ENCODE measurements at places on chromosomes 11 and 22.
A peak's percentile ranks its signal among the peaks of the same experiment; 100 is the strongest.

GRCh38 chr11:72696866-72697700, 22.9 kb upstream of the PDE2A start:
- DNase-seq: no peak

DNA sequence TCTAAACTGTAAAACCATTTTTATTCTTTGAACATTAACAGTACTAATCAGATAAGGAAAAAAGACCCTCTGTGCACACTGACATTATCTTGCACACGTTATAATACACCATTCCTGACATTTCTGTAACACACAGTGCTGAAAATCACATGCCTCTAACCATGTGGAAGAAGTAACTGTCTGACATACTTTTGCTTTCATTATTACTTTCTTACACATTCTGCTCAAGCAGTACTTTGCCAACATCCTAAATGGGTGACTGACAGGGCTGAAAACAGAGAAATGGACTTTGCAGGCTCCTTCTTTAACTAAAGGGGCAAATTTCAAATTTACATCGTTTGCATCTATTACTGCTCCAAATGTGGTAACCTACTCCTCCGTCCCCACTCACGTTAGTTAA, 22.8 kb upstream of the TP53AIP1 start:
- DNase-seq: no peak

DNA sequence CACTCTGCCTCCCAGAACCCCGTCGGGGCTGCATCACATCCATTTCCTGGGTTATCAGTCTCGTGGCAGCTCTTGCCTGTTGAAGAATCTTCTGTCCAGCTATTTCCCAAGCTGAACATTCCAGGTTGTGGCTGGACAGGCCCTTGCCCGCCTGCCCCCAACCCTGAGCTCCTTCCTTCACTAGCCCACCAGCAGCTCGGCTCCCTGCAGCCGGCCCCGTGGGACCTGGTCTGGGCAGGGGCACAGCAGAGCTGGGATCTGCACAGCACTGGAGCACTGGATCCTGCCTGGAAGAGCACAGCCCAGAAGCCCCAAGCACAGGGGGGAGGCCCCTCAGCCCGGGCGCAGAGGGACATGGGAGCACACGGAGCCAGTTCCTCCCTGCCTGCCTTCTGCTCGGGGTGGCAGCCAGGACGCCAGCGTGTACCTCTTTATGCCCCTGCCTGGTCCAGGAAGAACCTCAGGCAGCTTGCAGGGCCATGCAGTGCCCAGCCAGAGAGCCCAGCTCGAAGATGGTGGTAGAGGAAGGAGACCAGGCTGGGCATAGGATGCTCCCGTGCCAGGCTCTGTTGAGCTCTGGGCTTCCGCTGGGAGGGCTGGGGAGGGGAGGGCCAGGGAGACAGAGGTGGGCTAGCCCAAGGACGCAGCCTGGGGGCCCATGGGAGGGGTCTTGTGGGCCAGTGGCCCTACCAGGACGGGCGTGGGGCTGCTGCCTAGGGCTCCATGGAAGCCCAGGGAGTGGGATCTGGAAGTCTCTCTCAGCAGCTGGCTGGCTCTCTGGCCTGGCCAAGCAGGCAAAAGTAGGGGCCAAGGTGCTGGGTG, 16.6 kb upstream of the GNB1L start:
- no peak for DNase-seq

- no peak for DNase-seq
Observed at GRCh38 chr11:96284401-96284800, 58.6 kb downstream of the MAML2 start.

DNA sequence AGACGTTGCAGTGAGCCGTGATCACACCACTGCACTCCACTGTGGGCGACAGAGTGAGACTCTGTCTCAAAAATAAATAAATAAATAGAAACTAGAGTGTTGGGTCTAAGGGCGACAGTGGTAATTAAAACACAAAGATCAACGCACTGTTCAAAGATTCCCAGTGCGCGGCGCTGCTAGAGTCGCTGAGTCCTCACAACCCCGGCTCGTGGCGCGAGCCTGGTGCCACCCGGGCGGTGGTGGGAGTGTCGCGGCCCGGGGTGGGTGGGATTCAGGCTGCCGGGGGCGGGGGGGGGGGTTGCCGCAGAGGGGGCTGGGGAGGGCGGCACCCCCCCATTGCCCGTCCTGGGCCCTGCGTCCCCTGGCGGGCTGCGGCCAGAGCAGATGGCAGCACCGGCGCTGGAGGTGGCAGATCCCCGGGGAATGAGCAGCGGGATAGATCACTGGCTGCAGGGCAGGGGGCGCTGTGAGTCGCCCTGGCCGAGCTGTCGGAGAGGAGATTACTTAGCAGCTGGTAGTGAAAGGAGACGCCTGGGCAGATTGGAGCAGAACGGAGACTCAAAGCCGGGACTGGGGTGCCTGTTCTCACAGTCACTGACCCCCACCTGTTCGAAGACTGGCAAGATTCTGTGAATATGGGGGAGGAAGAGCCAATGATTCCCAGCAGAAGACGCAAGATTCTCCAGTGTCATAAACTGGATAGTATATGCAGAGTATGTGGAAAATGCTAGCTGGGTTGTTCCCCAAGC, 30.2 kb upstream of the APOBEC3A start:
- no peak for DNase-seq

DNA sequence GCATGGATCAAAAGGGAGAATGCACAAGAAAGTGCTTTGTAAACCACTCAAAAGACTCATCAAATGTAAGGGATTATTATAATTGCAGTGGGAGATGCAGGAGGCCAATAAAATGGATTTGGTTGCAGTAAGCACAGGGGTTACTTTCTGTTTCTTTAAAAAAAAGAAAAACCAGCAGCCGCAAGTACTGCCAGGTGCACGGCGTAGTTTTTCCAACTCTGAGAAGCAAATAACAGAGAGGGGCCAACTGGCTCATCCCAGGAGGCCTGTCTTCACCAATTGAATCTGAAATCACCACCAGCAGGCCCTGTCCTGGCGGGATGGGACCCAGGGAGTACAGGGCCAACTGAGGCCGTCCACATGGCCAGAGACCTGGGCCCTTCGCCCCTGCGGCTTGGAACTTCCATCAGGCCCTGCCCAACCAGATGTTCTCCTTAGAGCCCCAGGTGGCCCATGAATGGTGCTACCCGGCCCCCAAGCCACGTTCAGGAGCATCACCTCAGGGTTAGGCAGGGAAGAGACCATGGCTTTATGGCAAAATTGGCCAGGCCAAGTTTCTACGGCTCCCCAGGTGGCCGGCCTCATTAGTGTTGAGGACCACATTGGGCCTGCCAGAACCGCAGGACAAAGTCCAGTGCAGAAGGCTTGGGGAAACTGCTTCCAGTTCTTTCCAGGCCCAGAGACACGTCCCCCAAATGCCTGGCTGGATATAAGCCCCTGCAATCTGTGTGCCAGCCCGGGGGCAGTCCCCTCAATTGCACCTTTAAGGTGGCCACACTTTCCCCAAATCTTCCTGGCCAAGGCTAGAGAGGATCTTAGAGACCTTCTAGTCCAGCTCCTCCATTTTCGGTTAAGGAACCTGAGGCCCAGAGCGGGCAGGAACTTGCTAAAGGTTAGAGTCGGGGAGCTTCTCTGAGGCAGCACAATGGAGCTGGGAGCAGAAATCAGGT, 61.7 kb downstream of the CHRDL2 start:
- no peak for DNase-seq

GRCh38 chr11:73980001-73980961, 2.4 kb downstream of the UCP2 start:
- DNase-seq: no peak

- DNase-seq: no peak
Observed at GRCh38 chr11:123217897-123218296, 22.8 kb upstream of the CLMP start.

GRCh38 chr11:14275076-14275475, 83.9 kb downstream of the RRAS2 start:
- no peak for DNase-seq

DNA sequence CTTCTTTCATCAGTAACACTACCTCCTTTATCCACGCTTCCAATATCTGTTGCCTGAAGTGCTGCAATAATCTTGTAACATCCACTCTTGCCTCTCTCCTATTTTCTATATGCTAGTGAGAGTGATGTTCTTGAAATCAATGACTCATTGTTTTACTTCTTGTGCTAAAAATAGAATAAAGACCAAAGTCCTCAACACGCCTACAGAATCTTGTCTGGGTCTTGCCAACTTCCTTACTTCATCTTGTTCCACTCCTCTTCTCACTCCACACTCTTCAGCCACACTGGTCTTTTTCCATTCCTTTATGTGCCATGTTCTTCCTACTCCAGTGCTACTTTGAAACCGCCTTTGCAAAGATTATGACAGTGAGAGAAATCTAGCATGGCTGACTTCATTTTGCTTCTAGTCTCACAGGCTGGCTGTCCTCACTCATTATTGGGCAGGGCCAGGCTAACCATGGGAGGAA, 136.4 kb downstream of the CCDC81 start:
- DNase-seq: no peak

DNA sequence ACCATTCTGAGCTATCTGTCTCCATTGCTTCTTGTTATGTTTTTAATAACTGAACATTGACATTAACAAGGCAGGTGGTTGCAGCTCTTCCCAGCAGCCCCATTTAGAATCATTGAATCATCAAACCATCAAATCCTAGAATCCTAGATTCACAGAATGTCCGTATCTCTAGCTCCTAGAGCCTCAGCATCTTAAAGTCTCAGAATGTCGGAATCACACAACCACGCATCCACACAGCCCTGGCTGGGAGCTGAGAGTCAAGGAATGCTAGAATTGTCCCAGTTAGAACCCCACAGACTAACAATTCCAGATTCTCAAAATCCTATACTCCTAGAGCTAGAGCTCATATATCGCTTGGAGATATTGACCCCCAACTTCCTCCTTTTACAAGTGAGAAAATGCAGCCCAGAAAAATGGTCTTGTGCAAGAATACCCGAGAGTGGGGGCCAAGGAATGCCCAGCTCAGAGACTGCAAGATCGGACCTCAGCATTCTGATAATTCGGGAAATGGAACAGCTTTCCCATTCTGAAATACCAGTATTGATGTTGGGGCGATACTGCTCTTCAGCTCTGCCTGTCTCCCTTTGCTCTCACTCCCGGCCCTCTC, 38.8 kb downstream of the PDE2A start:
- DNase-seq: no peak

GRCh38 chr11:68120273-68121066, 718 bp downstream of the CHKA start:
- no peak for DNase-seq

DNA sequence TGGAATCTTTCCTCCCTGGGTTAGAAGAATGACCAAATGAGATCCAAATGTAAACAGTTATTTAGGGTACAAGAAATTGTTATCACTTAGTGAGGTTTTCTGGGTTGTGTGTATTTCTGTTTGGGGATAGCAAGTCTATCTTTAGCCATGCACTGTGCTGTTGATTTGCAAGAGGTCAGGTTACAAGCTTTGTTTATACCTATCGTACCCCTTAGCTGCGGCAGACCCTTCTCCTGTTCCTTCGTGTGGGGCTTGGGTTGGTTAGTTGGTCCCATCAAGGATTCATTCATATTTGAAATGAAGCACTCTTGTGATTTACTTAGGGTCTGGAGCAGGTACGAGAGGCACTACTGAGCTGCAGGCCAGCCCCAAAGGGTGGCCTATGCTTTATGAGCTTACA, 72.6 kb downstream of the USP35 start:
- no peak for DNase-seq

- no peak for DNase-seq
Observed at GRCh38 chr22:44181912-44182587, 1.3 kb downstream of the PARVG start.

GRCh38 chr11:32312206-32312817, 123.0 kb downstream of the WT1 start:
- no peak for DNase-seq

- DNase-seq: peak; percentile 18
Observed at GRCh38 chr11:77191823-77192495, 63.9 kb downstream of the MYO7A start.

Data from GOT3 (cell line).